ENCODE measurements at places on chromosomes 2 and 18. TPM values are rescaled to one million over a fixed set of nuclear protein-coding genes. Genes with fewer than 3 reads are reported as not detected.

DNA sequence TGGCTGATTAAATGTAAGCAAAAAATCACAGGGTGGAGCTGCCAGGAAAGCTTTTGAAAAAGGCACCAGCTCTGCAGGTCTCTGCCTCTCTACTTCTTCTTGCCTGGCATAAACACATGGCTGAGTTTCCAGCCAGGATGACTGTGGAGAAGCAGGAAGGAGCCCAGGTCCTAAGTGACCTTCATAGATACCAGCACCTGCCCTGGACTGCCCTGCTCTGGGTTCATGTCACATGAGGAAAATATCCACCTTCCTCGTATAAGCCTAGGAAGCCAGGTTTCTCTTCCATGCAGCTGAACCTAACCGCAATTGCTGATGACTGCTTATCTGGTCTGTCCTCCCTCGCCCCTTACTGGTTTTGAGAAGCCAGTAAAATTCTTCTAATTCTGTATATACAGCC, 47.8 kb upstream of the CREB1 start:
- no peak for DNase-seq

DNA sequence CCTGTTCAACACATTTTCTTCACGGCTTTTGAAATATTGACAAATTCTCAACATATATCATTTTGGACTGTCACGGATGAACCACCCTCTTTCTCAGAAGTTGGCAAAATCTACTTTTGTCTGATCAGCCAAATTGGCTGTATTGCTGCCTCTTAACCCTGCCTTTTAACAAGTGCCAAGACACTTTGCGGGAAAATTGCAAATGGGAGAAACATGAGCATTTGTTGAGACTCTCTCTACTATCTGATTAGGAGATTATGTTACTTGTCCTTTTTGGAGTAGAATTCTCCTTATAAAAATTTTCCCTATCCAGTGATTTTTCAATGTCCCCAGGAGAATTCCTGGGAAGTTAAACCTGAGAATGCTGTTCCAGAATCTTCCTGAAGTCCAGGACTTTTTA, 256.2 kb upstream of the ZSWIM2 start:
- DNase-seq = no peak

The AGXT gene
- not detected for total RNA-seq

DNA sequence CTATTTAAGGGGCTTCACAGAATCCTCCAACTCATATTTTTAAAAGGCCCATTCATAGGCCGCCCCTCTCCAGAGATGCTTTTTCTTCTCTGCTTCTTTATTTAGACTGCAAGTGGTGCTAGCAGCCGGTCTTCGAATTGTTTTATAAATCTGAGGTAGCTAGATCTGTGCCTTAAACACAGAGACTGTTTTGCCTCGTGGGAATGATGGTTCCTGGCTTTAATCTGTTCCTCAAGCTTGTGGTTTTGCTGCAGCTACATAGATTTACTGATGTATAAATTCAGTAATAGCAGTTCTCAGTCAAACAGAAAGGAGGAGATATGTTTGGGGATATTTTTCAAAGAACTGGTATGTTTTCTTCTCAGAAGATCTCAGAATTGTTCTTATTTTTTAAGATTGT, 45.3 kb downstream of the TNFRSF11A start:
- no peak for DNase-seq

The TBR1 gene
- total RNA-seq = not detected
